ENCODE measurements at places on chromosomes 4 and X.

DNA sequence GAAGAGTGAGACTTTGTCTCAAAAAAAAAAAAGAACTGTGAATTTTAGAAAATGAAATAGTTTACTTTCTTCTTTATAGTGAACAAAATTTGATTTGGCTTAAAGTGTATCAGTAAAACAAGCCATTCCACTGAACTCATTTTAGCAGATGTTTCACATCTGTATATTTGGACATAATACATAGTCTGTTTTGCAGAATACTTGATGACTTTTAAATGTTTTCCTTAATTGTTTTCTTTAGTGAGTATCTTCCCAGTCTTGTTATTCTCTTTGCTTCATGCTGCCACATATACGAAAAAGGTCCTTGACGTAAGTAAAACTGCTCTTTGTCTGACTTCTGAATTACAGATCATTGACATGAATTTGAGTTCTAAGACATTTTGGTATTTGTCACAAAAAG, 8.3 kb downstream of the TMEM33 start:
- no peak for DNase-seq

DNA sequence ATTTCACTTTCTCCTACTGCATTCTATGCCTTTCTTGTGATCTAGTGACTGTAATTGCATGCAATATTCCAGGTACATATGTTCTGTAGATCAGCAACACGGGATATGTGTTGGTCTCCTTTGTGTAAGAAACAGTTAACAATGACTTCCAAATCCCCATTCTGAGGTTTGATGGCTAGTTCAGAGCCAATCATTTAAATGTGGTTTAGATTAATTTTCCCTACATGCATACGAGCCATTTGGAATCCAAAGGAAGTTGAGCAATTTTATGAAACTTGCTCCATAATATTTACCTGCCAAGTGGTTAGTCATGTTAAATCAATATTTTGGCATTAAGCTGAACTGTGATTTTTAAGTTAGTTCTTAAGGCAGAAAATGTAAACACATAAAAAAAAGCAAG, 172.8 kb upstream of the DCAF12L2 start:
- no peak for DNase-seq

- DNase-seq = no peak
Observed at GRCh38 chr4:86603311-86603885, 9.3 kb downstream of the PTPN13 start.

DNA sequence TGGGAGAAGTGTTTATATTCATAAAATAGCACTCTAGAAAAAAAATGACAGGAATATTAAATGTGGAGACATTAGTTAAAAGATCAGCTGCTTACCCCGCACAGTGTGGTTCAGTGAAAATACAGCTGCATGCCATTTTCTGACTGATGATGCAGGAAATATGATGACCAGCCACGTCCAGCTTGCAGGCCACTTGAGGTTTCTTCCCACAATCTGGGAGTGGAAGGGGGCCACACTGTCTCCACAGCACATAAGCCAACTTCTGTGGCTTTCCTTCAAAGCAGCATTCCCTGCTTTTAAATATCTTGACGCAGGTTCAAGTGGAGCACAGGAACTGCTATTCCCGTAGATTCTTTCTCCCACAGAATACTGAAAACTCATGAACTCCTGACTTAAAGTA, 173.4 kb upstream of the GALNT7 start:
- DNase-seq = no peak

DNA sequence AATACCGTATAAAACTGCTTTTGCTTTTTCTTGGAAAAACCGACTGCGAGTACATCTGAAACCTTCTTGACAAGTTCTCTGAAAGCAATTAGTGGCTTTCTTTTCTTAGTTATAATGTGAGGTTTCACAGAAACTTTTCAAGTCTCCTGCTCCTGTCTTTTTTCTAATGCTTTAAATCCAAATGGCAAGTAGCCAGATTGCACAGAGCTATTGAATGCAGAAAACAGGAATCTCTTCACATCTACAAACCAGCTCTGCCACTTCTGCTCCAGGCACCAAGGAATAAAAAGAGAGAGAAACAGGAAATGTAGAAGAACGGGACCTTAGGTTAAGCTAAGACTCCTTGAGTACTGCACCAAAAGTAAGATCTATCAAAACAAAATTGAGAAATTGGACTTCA, 267.3 kb upstream of the TET2 start:
- no peak for DNase-seq

Data from NCI-H187 (cell line).